Kidney glomerular epithelial cell (primary cell): ENCODE measurements at places on chromosomes 3 and 15.

DNA sequence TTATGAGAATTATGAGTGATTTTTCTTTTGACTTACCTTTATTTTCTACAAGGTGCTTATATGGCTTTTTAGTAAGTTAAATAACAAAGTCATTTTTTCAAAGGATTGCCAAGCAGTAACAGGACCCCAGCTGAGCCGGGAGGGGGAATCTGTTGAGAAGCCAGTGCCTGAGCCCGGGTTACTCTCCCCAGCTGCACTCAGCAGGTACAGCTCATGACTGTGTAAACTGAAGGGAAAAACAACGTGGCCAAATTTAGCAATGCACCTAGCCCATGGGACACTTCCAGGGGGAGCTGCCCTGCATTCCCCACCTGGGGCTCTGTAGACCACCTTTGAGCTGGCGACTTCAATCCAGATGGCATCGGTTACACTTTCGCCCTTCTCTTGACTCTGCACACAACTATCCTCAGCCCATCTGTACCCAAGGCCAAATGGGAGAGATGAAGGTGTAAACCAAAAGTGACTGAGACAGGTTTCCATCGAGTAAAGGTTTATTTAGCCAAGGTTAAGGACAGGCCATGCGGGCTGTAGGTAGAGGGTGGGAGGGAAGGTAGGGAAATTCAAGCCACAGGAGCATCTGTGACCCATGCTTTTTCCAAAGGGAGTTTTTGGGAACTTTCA, 18.2 kb upstream of the HCN4 start:
- DNase-seq, result no peak

DNA sequence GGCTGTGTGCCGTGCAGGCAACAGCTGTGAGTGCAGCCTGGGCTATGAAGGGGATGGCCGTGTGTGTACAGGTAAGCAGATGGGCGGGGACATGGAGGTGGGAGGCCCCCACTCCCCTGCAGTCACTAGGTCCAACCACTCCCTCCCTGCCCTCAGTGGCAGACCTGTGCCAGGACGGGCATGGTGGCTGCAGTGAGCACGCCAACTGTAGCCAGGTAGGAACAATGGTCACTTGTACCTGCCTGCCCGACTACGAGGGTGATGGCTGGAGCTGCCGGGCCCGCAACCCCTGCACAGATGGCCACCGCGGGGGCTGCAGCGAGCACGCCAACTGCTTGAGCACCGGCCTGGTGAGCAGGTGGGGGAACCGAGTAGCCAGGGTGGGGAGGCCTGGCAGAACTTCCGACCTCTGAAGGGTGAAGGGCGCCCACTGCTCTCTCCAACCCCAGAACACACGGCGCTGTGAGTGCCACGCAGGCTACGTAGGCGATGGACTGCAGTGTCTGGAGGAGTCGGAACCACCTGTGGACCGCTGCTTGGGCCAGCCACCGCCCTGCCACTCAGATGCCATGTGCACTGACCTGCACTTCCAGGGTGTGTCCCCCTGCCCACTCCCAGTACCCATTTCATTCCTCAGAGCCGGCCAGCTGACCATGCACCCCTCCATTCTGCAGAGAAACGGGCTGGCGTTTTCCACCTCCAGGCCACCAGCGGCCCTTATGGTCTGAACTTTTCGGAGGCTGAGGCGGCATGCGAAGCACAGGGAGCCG, 11.6 kb downstream of the NT5DC2 start:
- no peak for DNase-seq

- no peak for DNase-seq
These were observed 115.6 kb upstream of the CADPS start for GRCh38 chr3:62990704-62991413.

DNA sequence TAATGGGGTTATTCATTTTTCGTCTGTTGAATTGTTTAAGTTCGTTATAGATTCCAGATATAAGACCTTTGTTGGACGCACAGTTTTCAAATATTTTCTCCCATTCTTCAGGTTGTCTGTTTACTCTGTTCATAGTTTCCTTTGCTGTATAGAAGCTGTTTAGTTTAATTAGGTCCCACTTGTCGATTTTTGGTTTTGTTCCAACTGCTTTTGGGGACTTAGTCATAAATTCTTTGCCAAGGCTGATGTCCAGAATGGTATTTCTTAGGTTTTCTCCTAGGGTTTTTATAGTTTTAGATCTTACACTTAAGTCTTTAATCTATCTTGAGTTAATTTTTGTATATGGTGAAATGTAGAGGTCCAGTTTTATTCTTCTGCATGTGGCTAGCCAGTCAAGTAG, 58.9 kb upstream of the ZNF280D start:
- no peak for DNase-seq

DNA sequence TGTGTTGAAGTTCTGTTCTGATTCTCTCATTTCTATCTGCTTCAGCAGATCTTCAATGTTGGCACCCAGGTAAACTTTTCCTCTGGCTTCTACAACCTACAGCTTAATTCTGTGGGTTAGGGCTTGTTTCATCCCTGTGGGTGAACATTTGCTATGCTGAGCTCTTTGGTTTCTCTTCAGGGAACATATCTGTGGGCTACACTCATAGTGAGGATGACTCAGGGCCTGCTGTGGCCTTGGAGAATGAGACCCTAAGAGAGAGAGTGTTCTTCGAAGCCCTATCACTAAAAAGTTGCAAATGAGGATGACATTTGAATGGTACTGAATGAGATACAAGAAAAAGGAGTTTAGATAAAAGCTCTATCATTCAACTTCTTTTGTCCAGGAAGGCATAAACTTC, 346.2 kb upstream of the CBLB start:
- DNase-seq, result no peak

- DNase-seq, result no peak
These were observed 128.3 kb downstream of the TMCO5A start for GRCh38 chr15:38062696-38063095.

- DNase-seq, result no peak
These were observed 5.5 kb upstream of the FSIP1 start for GRCh38 chr15:39788108-39788507.
